ENCODE measurements at places on chromosomes 3 and 15. TPM values are rescaled to one million over a fixed set of nuclear protein-coding genes. Genes with fewer than 3 reads are reported as not detected.

SUCNR1 gene
- total RNA-seq = not detected

GOLGA8S gene
- total RNA-seq = 0.07 TPM

TRIM42 gene
- not detected for total RNA-seq

CHL1 gene
- not detected for total RNA-seq

- H3K4me3 ChIP-seq = no peak overlapping the region
- H3K4me1 ChIP-seq = no peaks in the 10 kb centered on the region
- peaks cover 20% of the 10 kb centered on the region for H3K27me3 ChIP-seq
- no peaks in the 10 kb centered on the region for H3K36me3 ChIP-seq
These were observed 119.0 kb downstream of the SUCNR1 start for GRCh38 chr3:151992326-151993041.

GRCh38 chr3:72560846-72561675 is 287.2 kb downstream of the SHQ1 start:
- H3K27ac ChIP-seq = no peak overlapping the region
- H3K27me3 ChIP-seq = no peaks in the 10 kb centered on the region
- peaks cover 1% of the 10 kb centered on the region for H3K36me3 ChIP-seq
- no peak overlapping the region for H3K4me3 ChIP-seq
- no peak for DNase-seq
- H3K4me1 ChIP-seq = peaks cover 1% of the 10 kb centered on the region

- peaks cover 35% of the 10 kb centered on the region for H3K4me1 ChIP-seq
- peak; percentile 83 for DNase-seq
- H3K36me3 ChIP-seq = peaks cover 74% of the 10 kb centered on the region
- H3K27ac ChIP-seq = peak overlapping the region; percentile 27
- H3K27me3 ChIP-seq = no peaks in the 10 kb centered on the region
These were observed 87.2 kb downstream of the TGFBR2 start for GRCh38 chr3:30693470-30694120.

DNA sequence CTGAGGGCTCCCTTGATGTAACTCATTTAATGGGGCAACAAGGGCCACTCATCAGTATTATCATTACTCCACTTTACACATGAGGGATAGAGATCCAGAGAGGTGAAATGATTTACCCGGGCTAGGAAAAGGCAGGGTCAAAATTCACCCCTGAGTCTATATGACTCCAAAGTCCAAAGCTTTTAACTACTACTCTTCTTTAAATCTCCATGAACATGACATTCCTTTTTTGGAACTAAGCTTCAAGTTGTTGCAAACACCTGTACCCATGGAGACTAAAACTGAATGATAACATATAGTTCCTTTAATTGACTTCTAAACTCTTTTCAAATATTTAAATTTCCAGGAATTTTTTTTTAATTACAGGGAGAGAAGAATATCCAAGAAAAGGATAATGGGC is 292.9 kb upstream of the GADL1 start:
- H3K4me1 ChIP-seq = no peaks in the 10 kb centered on the region
- peaks cover 2% of the 10 kb centered on the region for H3K27me3 ChIP-seq
- no peak overlapping the region for H3K4me3 ChIP-seq
- no peaks in the 10 kb centered on the region for H3K36me3 ChIP-seq

GRCh38 chr3:4687167-4687566 is 194.0 kb downstream of the ITPR1 start:
- no peak overlapping the region for H3K27ac ChIP-seq
- H3K4me1 ChIP-seq = peaks cover 1% of the 10 kb centered on the region
- peaks cover 74% of the 10 kb centered on the region for H3K36me3 ChIP-seq
- no peaks in the 10 kb centered on the region for H3K27me3 ChIP-seq
- no peak for DNase-seq

- H3K4me3 ChIP-seq = no peak overlapping the region
- H3K27ac ChIP-seq = no peak overlapping the region
- no peaks in the 10 kb centered on the region for H3K36me3 ChIP-seq
These were observed 147.4 kb upstream of the ARHGEF26 start for GRCh38 chr3:153973722-153974265.
